COR-L47 (cell line): ENCODE measurements at places on chromosomes 12 and 14.

DNA sequence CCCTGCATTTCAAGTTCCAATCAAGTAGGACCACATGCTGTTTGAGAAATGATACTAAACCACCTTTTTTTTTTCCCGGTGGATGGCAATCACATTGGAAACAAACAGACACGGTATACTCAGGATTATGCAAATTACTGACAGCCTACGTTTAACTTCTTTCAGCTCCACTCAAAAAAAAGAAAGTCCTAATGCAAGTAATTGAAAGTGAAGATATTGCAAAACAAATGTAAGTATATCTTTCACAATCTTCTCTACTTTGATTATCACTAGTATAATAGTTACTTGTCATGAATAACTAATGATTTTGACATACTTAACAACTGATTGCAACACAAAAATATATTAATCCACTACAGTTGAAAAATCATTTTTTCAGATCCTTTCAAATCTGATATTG lies 2.6 kb upstream of the OSBPL8 start:
- DNase-seq = no peak

- DNase-seq = no peak
These were observed 23.0 kb upstream of the RAB21 start for GRCh38 chr12:71731439-71732356.

DNA sequence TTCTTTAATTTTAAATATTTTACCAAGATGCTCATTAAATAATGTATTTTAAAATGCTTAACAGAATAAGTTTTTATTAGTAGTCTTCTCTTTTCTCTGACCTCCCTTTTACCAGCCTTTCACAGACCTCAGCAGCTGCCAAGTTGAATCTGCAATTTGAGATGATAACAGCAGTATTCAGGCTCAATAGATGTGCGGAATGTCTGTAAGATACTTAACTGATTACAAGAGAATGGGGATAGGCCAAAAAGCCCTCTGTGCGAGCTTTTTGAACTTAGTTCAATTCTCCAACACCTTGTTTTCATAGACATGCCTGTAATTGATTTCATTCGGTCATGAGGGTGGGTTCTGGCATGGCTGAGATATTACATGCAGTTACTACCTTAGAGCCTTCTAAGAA lies 277.2 kb downstream of the TMTC2 start:
- DNase-seq = no peak

DNA sequence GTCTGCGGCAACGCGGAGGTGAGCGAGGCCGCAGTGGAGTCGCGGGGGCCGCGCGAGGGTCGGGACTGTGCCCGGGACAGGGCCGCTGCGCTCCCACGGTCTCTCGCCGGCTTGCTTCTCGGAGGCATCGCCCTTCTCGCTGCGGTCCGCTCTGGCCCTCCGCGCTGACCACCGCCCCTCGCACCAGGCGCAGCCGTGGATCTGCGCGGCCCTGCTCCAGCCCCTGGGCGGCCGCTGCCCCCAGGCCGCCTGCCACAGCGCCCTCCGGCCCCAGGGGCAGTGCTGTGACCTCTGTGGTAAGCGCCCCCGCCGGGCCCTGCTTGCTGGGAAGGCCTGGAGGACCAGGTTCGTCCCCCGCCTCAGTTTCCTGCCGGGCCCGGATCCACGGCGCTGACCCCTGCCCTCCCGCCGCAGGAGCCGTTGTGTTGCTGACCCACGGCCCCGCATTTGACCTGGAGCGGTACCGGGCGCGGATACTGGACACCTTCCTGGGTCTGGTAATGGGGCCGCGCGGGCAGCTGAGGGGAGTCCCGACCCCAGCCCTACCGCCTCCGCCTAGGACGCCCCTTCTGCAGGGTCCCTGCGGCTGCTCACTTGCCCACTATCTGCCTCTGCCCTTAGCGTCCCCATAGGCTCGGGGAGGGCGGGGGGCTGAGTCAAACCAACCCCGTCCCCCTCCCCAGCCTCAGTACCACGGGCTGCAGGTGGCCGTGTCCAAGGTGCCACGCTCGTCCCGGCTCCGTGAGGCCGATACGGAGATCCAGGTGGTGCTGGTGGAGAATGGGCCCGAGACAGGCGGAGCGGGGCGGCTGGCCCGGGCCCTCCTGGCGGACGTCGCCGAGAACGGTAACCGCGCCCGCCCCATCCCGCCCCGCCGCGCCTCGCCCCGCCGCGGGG lies 7.0 kb downstream of the AMN start:
- DNase-seq = no peak

DNA sequence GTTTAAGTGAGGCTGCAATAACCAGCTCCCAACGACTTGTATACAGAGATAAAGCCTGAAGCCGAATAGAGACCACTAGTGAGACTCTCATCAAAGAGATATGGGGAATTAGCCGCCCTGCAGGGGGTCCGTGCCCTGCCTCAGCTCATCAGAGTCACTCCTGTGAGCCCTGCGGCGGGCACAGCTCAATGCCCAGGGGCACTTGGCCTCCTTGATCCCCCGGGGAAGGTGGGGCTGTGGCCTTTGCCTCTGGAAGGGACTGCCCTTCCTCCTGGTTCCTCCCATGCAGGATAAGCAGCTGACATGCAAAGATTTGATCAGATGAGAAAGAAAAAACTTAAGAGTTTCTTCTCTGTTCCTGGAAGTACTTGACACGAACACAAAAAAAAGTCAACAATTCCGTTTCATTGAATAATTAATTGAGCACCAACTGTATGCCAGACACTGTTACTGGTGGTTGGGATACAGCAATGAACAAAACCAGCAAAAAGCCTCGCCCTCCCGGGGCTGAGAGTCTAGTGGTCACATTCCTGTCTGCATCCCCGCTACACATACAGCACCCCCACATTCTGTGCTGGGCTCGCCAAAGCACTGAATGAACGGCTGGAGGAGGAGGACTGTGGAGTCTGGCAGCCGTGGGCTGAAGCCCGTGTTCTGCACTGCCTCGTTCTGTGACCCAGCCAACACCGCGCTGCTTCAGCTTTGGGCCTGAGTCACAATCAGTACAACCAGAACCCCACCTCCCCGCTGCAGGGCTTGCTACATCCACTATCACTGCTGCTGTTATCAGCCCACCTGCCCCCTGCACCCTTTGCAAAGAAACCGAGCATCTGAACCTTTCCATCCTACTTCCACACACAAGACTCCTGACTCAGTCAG lies 10.3 kb downstream of the TTC7B start:
- DNase-seq = no peak

DNA sequence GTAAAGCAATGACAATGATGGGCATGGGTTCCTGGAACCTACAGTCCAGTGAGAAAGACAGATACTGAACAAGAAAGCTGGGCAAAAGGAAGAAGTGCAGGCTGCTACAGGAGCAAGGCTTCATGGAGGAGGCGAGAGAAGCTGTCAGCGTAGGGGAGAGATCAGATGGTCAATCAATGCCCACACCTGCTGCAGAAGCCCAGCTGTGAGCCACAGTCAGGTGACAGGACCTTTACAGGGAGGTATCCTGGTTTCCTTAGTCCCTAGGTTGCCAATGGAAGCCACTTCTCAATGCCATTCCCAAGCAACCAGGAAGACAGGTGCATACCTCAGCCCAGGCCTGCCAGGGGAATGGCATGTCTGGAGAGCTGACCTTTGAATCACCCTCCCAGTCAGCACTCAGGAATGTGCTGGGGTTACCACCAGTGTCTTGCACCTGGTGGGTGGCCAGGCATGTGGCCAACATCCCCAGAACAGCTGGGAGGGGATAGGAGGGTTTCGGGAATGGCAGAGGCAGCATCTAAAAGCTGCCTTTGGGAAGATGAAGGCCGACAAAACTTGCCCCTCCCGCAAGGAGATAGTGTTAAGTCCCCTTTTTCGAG lies 170.3 kb downstream of the TTC7B start:
- no peak for DNase-seq

- no peak for DNase-seq
These were observed 78.4 kb downstream of the MNAT1 start for GRCh38 chr14:60812987-60813386.

DNA sequence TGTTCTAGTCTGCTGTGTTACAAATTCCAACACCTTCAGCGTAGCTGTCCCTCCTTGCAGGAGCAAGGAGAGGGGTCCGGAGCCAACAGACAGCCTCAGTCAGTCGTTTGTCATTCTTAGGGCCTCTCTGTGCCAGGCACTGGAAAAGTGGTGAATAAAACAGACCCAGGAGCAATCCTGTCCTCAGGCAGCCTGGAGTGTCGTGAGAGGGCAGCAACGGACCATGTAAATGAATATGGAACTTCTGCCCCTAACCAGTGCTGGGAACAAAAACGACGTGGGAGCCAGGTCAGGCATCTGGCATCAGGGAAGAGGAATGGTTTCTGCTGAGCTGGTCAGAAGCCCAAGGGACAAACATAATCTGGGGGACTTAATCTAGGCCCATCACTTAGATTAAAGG lies 64.8 kb upstream of the PSMC1 start:
- DNase-seq = no peak

- DNase-seq = no peak
These were observed 311.7 kb upstream of the CCDC196 start for GRCh38 chr14:66174453-66174891.

GRCh38 chr14:101008631-101009336 lies 105.3 kb upstream of the RTL1 start:
- DNase-seq = no peak

GRCh38 chr12:43898474-43898873 lies 62.6 kb downstream of the TMEM117 start:
- no peak for DNase-seq

DNA sequence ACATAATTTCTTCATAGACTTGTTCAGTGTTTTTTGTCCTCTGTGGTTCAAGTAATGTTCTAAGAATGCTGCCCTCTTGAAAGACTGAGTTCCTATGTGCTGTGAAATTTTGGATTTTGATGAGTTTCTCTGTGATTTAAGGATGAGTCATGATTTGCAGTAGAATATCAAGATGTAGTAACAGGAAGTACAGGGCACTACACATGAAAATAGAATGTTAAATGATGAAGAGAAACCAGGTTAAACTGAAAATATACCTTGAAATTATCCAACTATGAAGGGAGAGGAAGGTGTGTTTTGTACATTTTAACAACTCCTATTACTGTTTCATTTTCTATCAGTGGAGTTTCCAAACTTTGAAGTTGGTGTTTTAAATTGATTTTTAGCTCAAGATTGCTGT lies 4.8 kb downstream of the ELK3 start:
- DNase-seq = no peak

GRCh38 chr14:77007975-77008421 lies 20.5 kb downstream of the IRF2BPL start:
- no peak for DNase-seq

GRCh38 chr12:70364695-70365397 lies 1.2 kb upstream of the KCNMB4 start:
- DNase-seq = no peak

DNA sequence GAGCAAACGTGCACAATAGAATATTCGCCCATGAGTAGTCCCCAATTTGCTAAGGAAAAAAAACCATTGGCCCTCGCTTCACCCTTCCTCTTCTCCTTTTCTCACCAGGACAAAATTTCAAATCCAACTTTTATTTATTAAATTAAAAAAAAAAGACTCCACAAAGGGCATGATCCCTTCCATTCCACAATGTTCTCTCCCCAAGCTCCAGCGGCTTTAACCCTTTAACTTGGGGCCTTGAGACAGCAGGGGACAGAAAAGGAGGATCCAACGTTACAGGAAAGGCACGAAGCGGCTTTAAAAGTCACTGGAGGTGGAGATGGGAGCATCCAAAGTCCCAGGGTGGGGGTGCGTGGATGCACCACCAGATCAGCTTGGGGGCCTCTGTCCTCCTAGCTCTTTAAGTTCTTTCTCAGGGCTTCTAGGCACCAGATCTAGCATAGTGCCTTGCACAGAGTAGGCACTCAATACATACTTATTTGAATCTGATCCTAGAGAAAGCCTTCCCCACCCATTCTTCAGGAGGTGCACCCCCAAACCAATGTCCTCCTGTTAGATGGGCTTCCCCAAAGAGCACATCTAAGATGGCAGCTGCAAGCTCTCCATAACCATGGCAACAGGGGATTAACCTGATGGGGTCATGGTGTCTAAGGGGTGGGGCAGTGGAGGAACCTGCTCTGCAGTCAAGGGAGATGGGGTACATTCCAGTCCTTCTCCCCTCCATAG lies 5.2 kb upstream of the AAAS start:
- DNase-seq = no peak

DNA sequence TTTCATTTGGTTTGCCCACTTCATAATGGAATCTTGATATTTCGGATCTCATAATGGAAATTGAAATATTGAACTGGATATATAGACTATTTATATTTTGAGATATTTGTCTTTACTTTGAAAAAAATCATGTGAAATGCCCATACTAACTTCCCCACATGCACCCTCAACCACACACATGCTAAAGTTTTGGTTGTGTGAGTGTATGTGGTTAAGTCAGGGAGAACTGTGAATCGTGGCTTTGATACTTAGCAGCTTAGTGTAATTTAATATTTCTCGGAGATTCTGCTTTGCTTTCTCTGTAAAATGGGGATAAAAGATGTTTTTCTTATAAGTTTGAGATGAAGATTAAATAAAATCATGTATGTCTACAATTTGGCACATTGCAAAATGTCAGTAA lies 162.1 kb downstream of the OTOGL start:
- no peak for DNase-seq

DNA sequence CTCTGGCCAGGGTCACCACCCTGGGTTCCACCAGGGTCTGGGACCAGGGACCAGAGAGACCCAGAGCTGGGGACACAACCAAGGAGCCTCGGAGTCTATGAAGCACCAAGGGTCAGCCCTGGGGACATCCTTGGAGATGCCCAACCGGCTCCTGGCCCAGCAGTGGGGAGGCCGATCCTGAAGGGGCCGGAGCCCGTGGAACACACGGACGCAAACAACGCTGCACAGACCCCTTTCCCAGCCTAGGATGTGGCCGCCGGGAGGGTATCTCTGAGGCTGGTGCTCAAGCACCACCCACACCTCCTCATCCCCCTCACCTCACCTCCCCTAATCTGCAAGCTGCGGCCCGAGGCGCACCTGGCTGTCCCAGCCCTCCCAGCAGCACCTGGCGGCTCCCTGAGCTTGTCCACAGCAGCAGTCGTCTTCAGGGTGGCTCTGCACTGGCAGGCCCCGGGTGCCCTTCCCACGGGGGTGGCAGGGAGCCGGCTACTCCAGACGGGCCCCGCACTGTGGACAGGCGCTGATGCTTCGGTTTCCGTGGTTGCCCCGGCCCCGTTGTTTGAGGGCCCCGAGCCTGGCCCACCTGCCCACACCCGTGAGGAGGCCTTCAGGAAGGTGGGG lies 146.8 kb upstream of the C14orf180 start:
- DNase-seq = no peak

- DNase-seq = peak; percentile 8
These were observed 38.7 kb downstream of the SLC6A12 start for GRCh38 chr12:175250-175649.

- no peak for DNase-seq
These were observed 19.7 kb downstream of the UBE2N start for GRCh38 chr12:93422050-93422449.

GRCh38 chr12:3973269-3973884 lies 100.2 kb upstream of the PARP11 start:
- DNase-seq = no peak

DNA sequence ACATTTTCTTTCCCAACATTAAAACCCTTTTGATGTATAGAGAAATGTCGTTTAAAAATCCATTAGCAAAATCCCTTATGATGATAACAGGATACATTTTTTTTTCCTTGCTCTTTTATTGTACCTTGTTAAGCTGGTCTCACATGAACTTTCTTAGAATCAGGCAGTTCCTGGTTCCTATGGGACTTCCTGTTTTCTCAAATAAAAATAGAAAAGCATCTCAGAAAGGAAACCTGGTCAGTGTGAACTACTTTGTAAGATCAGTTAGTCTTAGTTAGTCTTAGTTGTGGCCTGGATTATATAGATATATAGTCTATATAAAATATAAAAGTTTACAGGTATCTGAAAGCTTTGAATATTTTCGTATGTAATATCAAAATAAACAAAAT lies 40.3 kb downstream of the LEMD3 start:
- no peak for DNase-seq
